ENCODE measurements at places on chromosomes 13 and 19. TPM values are rescaled to one million over a fixed set of nuclear protein-coding genes. Genes with fewer than 3 reads are reported as not detected.

DNA sequence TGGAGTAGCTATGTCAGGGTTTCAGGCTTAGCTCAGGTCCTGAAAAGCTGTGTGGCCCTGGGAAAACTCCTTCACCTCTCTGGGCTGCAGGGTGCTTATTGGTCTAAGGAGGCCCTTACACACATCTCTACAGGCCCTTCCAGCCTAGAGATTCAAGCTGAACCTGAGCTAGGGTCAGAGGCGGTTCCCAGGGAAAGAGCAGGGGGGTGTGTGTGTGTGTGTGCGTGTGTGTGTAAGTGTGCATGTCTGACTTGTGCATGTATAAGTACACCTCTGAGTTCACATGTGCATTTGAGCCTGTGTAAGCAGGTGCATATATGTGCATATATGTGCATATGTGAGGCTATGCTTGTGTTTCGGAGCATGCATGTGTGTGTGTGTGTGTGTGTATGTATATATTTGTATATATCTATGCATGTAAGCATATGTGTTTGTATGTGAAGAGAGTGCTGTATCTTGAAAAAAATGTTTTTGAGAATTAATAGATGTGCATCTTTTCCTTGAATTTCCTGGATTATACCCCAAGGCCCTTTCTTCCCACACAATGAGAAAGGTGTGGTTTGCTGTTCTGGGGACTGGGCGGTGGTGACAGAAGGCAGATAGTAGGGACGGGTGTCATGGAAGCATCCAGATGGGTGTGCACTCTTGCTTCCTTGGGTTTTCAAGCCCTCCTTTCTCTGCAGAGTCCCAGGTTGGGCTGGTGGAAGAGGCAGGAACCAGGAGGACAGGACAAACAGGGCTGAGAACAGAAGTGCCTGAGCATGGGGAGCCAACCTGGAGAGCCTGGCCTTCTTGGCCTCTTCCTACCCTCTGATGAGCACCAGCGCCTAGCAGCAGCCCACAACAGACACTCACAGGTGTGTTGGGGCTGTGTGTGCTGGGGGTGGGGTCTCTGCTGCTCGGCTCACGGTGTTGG lies 150.3 kb upstream of the TSHZ3 start:
- no peak for DNase-seq

The ZNF426 gene
- 24.3 TPM for total RNA-seq

The UBE2L5 gene
- total RNA-seq, result not detected

The SLC25A41 gene
- total RNA-seq, result not detected

The CDC42EP5 gene
- 136 TPM for total RNA-seq

The ERICH6B gene
- not detected for total RNA-seq

The LIPE gene
- total RNA-seq, result 10.8 TPM

GRCh38 chr13:52992110-52992509 lies 36.5 kb upstream of the OLFM4 start:
- no peak for DNase-seq

- DNase-seq, result no peak
Observed at GRCh38 chr13:37094840-37095239, 10.6 kb downstream of the CSNK1A1L start.

The PSG3 gene
- not detected for total RNA-seq

The MEF2B gene
- not detected for total RNA-seq

All from dermis blood vessel endothelial cell (primary cell).